ENCODE measurements at places on chromosomes 16 and 17.

DNA sequence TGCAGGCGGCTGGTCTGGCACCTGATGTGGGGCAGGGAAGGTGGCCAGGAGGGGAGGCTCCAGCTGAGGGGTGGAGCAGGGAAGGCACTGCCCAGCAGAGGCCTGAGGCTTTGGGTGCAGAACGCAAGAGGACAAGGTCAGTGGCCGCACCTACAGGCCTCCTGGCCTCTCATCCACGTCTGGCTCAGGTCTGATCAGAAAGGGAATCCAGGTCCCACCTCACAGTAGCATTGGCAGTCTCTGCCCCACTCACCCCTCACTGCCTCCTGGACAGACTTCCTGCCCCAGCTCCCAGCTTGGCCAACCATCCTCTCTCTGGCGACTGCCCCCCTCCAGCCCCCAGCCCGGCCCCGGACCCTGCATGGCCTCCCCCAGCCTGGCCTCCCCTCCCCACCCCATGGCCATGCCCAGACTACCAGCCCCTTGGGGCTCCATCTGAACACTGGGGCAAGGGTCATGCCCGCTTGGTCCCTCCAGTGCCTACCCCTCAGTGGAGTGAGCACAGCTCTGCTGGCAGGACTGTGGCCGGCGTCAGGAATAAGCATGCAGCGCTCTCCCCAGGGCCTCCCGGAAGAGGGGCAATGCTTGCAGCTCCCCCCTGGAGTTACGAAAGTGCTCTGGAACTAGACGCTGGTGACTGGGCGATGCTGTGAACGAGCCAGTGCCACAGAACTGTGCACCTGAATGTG lies 4.6 kb downstream of the UTS2R start:
- no peak for DNase-seq

GRCh38 chr16:28858421-28858820 lies 5.2 kb upstream of the SH2B1 start:
- DNase-seq: no peak

DNA sequence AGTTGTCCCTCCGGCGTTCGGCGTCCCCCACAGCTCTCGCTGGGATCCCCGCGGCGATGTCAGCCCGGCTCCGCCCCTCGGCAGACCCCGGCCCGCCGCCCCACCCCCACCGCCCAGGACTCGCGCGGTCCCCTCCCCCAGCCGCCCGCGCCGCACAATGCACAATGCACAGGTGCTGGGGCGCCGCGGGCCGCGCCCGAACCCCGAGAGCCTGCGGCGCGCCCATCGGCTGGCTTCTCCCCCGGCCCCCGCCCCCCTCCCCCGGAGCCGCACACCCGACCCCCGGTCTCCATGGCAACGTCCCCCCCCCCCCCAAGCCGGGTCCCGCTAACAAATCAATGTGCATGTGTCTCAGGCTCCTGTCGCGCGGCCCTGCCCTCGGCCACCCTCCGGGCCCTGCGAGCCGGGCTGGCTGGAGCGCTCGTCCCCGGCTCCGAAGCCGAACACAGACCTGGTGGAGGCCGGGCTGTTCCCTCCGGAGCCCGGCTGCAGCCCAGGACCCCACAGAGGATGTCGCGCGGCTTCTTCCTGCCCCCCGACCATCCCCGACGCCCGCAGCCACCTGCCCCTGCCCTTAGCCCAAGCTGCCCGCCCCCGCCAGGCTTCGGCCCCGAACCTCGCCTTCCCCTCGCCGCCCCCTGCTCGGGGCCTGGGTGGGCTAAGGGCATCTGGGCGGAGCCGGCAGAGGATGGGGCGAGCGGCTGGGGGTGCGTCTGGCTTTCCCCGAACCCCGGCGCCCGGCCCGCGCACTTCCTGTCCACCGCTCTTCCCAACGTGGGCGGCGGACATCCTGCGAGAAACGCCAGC lies 818 bp upstream of the CBX8 start:
- no peak for DNase-seq

DNA sequence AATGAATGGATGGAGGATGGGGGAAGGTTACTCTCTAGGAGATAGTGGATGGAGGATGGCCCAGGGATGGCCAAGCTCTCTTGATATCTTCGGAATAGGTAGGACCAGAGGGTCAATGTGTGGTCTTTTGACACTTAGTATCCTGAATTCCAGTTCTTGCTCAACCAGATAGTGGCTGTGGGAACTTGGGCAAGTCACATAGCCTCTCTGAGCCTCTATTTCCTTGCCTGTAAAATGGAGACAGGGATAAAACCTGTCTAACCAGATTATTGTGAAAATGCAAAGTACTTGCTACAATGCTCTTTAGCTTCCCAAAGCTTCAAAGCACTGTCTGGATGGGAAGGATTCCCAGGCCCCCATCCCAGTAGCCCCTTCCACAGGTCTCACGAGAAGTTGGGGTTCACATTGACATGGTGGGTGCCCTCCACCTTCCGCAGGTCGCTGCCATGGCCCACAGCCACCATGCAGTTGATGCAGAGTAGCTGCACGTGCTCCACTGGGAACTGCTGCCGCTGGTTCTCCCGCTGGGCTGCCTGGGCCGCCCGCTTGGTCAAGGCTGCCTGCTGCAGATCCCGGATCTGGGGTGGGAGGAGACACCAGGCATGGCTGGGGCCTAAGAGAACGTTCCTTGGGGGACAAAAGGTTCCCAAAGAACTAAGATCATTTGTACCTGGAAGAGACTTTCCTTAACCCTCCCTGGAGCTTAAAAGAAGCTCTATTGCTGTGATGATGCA lies 5.1 kb upstream of the ZNF385C start:
- no peak for DNase-seq

- no peak for DNase-seq
These were observed at the start of gene ARHGAP44 for GRCh38 chr17:12789481-12790248. TSS of gene ARHGAP44 (plus strand) at chr17:12789498. CDS start at chr17:12789839, 341 bp downstream.

DNA sequence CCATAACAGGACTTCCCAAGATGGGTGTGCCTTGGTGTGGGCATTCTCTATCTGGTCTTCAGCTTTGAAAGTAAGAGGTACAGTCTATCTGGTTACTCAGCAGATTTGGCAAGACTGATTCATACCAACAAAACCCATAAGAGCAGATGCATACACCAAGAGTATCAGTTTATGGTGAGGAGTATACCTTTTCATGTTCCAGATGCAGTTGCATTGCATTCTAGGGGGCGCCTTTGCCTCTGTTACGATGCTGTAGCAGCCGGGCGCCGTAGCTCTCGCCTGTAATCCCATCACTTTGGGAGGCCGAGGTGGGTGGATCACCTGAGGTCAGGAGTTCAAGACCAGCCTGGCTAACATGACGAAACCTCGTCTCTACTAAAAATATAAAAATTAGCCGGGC lies 31.1 kb upstream of the CARMIL2 start:
- peak; percentile 5 for DNase-seq

DNA sequence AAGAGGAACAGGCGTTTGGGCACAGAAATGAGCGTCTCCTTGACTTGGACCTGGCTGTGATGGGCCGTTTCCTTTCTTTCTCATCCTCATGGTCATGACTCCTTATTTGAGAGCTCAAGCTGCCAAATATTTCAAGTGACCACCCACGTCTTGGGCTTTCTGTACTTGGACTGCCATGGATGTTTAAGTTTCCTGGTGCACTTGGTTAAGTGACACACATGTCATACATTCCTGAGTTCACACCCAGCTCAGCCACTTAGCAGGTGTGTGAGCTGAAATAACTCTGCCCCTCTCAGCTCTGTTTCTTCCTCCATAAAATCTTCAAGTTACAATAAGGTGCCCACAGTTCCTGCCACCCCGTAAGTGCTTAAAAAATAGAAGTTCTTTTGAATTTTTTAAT lies 114.5 kb downstream of the CLEC16A start:
- no peak for DNase-seq

DNA sequence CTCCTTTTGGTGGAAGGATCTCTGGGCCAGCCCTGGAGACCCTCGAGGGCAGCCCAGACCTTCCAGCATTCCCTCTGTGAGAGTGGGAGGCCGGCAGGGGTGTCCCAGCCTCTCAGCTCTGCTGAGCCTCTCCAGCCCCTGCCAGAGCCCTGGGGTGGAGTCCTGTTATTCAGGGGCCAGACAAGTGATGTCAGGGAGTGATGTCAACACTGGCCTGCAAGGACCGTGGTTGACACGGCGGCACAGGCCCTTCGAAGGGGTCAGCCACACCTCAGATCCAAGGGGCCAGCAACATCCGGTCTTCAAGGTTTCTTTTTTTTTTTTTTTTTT lies 231.2 kb downstream of the KATNIP start:
- no peak for DNase-seq

GRCh38 chr17:65656390-65657250 lies 95.2 kb upstream of the AXIN2 start:
- DNase-seq: no peak

DNA sequence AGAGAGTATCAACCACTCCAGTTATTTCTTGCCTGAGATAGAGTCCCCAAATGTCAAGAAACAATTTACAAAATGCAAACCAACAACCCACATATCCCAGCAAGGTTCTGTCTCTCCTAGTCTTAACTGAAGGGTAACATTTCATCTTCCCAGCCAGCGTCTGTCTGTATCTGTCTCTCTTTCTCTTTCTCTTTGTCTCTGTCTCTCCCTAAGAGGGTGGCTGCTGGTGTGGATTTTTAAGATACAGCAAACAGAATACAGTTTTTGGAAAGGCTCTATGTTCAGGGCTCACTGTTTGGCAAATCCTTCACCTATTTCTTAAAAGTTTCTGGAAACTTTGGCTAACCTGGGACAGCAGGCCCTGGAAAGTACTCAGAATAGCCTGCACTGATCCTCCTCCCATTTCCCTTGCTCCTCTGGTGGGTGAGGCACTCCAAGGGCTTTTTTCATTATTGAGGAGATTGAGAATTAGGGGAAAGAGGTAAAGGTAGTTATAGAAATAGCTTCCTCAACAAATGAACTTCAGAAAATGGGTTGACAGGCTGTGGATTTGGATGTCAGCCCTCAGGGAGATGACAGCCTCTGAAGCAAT lies 6.2 kb downstream of the HOXB4 start:
- DNase-seq: no peak

- peak; percentile 95 for DNase-seq
These were observed at the start of gene CISD3 for GRCh38 chr17:38729886-38730525. TSS of gene CISD3 (plus strand) at chr17:38730341. CDS start at chr17:38730359, 18 bp downstream.

DNA sequence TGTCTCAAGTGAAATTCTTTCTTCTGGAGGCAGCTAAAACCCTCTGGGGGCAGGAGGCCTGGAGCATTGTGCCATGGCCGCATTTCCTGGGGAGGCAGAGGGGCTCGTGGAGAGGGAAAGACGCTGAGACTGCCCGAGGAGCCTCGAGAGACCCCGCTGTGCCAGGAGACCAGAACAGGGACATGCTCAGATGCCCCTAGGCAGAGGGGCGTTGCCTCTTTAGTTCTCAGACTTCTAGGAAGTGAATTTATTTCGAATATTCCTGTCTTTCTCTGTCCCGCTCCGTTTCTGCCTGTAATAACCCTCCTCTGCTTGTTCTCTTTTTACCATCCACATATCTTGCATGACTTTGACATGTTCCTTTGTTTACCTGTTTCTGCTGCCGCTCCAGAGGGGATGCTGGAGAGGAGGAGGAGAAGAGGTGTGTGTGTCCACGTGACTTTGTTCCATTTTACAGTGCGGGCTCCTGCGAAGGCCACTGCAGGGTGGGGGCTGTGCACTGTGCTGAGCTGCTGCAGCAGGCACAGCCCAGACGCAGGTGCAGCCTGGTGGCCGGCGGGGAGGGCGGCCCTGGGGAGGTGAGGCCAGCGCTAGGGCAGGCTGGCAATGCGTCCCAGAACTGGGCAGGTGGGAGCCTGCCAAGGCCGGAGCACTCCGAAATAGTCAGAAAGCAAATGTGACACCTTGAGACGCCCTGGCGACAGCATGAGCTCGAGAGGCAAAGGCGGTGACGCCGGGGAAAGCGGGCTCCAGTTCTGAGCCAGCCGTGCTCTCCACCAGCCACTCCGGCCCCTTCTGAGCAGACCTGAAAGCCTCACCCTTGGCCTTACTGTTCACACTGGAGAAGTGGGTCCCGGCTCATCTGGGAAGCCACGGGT lies 29.9 kb downstream of the CIBAR2 start:
- DNase-seq: no peak

DNA sequence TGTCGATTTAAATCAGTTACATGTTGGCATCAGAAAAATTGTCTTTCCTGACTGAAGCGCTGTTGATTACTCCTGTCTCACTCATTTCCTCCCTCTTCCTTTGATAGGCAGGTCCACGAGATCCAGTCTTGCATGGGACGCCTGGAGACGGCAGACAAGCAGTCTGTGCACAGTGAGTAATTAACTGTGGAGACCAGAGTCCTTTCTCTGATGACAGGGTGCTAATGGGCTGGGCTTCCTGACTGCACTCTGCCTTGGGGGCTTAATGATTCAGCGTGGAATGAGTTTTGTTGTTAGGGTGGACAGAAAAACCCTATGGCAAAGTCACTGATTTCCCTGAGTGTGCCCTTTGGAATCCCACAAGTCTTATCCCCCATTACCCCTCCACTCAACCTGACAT lies 6.5 kb downstream of the GOSR2 start:
- no peak for DNase-seq

GRCh38 chr16:22195695-22196558 lies 10.2 kb upstream of the EEF2K start:
- peak; percentile 93 for DNase-seq

DNA sequence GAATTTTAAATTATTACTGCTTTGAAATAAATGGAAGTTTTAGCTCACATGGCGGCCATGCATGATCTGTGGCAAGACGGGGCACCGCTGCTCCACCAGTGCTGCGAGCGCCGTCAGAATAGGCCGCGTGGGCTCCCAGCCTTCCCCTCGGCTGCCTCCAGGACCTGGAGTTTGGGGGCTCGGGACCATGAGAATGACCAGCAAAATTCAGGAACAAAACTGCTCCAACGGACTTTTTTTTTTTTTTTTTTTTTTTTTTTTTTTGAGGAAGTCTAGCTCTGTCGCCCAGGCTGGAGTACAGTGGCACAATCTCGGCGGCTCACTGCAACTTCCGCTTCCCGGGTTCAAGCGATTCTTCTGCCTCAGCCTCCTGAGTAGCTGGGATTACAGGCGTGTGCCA lies 38.3 kb upstream of the AKAP1 start:
- peak; percentile 68 for DNase-seq

DNA sequence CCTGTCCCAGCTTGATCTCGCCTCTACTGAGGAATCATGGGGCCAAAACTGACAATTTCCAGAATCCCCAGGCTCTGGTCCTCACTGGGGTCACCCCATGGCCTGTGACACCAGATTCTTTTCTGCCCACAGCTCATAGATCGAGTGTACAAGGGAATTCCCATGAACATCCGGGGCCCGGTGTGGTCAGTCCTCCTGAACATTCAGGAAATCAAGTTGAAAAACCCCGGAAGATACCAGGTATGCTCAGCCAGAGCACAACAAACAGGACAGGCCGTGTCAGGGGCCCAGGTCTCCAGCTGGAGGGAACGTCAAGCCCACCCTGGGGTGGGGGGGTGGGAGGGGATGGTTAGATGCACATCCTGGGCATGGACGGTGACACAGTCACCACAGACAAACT lies 17.5 kb downstream of the USP6 start:
- DNase-seq: no peak

- DNase-seq: no peak
These were observed 323.3 kb downstream of the BCAS3 start for GRCh38 chr17:61000911-61001310.

GRCh38 chr17:63325808-63326207 lies 120.3 kb downstream of the CYB561 start:
- DNase-seq: no peak
